NCI-H774 (cell line): ENCODE measurements at places on chromosomes 11 and 22.
A peak's percentile ranks its signal among the peaks of the same experiment; 100 is the strongest.

DNA sequence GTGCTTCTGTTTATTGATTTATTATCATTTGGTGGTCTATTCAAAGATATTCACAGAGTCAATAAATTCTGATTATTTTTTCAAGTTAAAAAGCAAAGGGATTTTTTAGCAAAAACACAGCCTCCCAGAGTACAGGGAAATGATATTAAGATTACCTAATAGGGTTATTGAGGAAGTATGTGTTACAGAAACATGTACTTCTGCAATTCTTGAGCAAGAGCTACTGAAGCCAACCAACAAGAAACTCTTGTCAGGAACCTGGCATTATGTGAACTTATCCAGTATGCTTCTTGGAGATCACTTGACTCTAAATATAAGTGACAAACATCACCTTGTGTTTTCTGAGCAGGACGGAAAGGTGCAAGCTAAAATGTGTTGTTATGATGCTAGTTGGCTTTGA, 42.0 kb upstream of the CARD18 start:
- no peak for DNase-seq

GRCh38 chr11:96230686-96231085, 112.3 kb downstream of the MAML2 start:
- no peak for DNase-seq

- DNase-seq, result no peak
These were observed 11.6 kb downstream of the TST start for GRCh38 chr22:37007651-37008050.

DNA sequence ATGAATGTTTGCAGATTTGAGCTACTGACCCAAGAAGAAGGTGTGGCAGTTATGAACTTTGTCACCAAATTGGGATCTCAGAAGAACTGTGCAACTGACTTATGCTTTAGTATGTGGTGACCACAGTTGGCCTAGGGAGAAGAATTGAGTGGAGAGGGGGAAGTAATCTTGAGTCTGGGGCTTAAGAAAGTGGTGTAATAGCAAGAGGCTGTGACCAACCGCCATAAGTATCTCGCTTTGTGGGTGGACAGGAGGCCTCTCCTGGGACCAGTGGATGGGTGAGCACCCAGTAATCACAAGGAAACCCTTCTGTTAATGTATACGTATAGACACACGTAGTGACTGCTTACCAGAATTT, 12.7 kb upstream of the IL10RA start:
- DNase-seq, result no peak

DNA sequence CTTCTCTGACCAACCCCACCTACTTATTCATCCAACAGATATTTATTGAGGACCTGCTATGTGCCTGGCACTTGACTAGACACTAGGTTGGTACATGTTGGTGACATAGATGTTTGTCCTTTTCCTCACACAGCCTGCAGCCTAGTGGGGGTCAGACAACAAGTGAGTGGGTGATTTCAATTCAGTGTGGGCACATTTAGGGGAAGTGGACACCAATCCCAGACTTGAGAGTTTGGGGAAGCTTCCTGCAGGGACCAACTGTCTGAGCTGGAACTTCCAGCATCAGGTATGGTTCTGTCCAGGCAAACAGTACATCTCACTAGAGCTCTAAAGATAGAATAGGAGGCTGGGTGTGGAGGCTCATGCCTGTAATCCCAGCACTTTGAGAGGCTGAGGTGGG, 5.8 kb upstream of the BCL9L start:
- no peak for DNase-seq

DNA sequence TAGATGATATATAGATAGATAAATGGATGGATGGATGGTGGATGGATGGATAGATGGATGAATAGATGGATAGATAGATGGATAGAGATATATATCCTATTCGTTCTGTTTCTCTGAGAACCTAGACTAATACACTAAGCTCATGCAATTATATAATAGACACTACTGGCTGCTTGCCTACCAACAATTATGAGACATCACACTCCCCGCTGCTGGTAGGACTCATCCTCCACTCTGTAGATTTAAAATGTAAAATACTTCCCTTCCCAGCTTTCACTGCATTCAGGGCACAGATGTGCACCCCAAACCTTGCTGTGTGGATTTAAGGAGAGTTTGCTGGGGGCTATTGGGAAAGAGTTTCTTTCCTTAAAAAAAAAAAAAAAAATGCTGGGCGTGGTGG, 28.3 kb upstream of the RCN1 start:
- DNase-seq, result no peak

DNA sequence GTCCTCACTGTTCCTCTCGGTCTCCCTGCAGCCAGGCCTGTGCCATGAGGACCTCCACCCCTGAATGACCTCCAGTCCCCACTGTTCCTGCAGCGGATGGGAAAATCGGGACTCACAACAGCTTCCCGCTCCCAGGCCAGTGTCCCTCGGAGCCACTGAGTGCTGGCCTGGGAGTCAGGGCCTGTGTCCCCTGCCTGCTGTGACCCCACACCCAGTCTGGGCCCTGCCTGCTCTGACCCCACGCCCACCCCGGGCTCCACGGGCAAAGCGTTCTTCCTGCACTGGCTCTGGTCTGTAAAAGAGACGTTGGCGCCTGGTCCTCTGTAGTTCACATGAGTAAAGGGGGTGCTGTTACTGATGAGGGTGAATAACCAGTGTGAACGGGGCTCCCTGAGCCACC, 73.0 kb upstream of the SHISAL1 start:
- DNase-seq, result no peak

DNA sequence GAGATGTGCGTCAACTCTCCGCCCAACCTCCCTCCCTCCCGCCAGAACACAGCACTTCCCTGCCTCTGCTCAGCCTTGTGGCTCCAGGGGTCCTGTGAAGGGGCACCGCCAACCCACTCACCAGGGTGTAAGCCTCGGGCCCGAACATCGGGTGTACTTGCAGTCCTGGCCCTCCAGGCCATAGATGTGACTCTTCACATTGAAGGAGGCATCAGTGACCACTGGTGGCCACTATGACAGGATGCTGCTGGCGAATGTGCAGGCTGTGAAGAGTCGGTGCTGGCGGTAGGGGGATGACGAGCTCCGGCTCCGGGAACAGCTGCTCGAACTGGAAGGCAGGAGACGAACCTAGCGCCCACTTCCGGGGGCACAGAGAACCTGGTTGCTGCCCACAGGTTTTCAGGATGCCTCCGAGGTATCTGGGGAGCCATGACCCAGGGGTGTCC, 97.4 kb downstream of the MED15 start:
- DNase-seq, result no peak

- DNase-seq, result no peak
These were observed 135.8 kb upstream of the SPON1 start for GRCh38 chr11:13826505-13827278.

DNA sequence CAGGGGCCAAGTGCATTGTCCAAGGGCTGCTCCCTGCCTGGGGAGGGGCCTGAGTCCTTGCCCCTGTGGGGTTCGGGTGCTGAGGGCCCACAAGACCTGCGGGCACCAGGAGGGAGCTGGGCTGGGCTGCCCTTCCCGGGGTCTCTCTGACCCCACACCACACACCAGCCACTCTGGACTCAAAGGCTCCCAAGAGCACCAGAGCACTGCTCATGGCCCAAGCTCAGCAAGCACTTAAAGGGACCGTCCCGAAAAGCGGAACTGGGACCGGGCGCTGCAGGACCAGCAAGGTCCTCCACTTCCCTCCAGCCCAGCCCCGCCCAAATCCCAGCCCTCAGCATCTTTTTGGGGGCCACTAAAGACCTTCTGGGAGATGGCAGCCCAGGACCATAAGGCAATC, 5.3 kb downstream of the LSP1 start:
- DNase-seq, result no peak

DNA sequence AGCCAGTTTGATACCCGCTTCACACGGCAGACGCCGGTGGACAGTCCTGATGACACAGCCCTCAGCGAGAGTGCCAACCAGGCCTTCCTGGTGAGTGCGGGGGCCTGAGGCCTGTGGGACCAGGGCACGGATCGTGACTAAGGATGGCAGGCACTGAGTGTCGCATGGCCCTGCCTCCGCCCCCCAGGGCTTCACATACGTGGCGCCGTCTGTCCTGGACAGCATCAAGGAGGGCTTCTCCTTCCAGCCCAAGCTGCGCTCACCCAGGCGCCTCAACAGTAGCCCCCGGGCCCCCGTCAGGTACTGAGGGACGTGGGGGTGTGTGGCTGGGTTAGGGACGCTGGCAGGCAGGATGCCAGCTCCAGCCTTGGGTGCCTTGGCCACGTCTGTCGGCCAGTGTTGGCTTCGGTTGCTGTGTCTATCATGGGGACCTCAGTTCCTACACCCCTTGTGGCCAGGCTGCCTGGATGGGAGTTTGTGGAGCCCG, 3.0 kb downstream of the PTPRCAP start:
- no peak for DNase-seq

DNA sequence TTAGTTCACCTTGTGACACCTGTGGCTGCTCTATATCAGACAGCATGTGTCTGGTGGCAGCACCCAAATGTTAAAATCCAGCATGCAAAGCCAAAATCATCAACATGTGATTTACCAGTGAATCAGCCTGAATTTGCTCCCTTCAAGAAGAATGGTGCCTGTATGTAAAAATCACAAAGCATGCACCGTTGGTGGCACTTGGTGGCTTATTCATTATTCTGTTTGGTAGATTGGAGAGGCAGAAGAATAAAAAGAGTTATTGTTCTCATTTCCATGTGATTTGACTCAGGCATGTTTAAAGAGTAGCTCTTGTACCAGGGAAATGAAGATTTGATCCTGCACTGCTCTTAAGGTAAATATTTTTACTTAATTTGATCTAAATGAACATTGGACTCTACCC, 143.9 kb upstream of the MPPED2 start:
- no peak for DNase-seq

- DNase-seq, result peak; percentile 17
These were observed 49.3 kb upstream of the MPPED2 start for GRCh38 chr11:30635401-30635989.

- no peak for DNase-seq
These were observed 368.5 kb downstream of the INSC start for GRCh38 chr11:15483205-15483604.

- no peak for DNase-seq
These were observed 224.2 kb downstream of the GUCY1A2 start for GRCh38 chr11:106794058-106794457.

DNA sequence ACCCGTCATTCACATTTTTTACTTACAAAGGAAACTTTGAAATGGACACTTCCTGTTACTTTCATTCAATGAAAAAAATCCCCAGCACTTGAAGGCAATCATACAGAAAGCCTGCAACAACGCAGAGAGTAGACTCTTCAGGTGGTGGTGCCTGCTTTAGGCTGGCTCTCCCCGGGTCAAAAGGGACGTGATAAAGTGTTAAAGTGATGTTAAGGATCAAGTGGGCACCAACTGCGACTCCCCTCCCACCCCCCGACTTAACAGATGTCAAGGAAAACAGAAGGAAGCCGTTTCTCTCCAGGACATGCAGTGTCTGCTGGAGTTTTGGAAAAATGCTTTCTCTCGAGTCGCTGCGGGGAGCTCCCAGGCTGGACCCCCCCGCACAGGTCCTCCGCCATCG, 414 bp upstream of the PNPLA3 start:
- no peak for DNase-seq

- peak; percentile 95 for DNase-seq
These were observed 105.7 kb downstream of the RASSF10 start for GRCh38 chr11:13114566-13115379.

GRCh38 chr11:44065841-44066731, at the start of gene ACCS:
TSS of gene ACCS (plus strand) at chr11:44066270. CDS start at chr11:44067628, 1,358 bp downstream.
- peak; percentile 88 for DNase-seq

DNA sequence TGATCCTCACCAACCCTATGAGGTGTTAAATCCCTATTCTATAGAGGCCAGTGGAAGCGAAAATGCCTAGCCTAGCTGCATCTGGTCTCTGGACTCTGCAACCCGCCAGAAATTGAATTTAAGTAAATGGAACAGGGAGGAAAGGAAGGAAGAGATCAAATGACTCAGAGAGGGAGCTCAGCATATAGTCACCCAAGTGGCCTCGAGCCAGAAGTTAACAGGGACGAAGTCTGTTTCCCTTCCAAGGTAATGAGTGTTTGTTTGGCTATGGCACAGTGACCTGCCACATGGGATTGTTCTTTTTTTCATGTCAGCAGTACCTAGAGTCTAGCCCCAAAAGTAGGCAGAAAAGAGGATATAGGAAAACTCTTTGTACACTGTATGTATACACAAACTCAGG, 66.3 kb downstream of the PAK1 start:
- peak; percentile 44 for DNase-seq

- DNase-seq, result peak; percentile 88
These were observed 14.0 kb downstream of the RPS6KA4 start for GRCh38 chr11:64372802-64373597.

DNA sequence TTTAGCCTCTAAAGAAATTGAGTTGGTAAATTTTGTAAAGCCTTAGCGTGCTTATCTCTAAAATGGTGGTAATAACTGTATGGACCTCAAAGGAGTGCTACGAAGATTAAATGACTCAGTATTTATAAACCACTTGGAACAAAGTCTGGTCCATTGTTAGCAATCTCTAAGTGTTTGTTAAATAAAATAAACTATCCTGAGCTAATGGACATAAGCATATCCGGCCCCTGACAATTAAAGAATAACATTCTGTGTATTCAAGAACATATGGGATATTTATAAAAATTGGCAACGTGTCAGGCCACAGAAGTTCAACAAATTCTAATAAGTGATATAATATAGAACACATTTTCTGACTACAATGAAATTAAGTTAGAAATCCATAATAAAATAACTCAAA, 71.0 kb downstream of the MYEOV start:
- DNase-seq, result no peak

- no peak for DNase-seq
These were observed 6.2 kb downstream of the ZDHHC8 start for GRCh38 chr22:20137671-20138416.

DNA sequence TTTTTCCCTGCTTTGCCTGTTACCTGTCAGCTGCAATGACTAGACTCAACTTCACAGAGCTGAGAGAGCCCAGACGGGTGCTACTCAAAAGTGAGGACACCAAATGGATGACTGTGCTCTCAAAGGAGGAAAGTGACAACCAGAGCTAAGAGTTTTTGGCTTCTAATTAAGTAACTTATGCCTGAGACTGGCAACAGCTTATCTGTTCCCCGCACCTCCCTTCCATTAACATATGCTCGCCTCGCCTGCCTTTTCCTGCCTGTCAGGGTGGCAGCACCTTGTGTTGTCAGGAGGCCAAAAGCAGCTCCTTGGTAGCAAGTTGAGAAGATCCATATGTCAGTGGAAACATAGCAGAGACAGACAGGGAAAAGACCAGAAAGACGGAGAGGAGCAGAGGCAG, 573.9 kb upstream of the KIRREL3 start:
- no peak for DNase-seq

GRCh38 chr11:122440811-122441665, 214.5 kb upstream of the UBASH3B start:
- DNase-seq, result no peak

GRCh38 chr11:44634401-44635281, 69.2 kb downstream of the CD82 start:
- DNase-seq, result peak; percentile 52

- no peak for DNase-seq
These were observed 48.5 kb upstream of the PRODH start for GRCh38 chr22:18984564-18984963.
